D721Med (cell line): ENCODE measurements at places on chromosomes 2 and 18.

DNA sequence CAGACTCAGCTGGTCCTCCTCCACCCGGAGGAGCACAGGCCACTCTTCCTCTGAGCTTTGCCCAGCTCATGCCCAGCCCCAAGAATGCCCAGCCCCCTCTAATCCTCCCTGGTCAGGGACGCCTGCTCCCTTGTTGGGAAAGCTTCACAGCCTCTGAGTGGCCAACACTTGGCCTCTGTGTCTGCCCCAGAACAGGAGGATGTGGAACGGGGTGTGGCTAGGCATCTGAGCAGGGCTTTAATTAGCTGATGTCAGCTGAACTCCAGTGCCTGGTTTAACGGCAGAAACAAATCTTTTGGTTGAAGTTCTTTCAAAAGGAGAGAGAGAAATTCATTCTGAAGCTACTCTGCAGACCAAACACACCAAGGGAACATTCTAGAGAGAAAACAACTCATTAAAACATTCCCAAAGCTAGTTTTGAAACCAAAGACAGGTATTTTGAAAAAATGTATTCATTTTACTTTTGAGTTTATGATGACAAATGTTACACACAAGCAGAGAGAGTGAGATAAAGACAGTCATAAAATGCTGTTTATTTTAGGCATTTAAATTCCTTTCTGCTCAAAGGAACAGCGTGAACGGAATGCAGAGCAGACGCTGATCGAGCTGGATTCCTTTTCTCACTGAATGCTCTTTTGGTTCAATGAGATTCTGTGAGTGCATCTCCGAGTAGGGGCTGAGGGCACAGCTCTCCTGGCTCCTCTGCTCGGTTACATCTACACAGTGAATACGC lies 63.8 kb downstream of the RTP5 start:
- no peak for DNase-seq

DNA sequence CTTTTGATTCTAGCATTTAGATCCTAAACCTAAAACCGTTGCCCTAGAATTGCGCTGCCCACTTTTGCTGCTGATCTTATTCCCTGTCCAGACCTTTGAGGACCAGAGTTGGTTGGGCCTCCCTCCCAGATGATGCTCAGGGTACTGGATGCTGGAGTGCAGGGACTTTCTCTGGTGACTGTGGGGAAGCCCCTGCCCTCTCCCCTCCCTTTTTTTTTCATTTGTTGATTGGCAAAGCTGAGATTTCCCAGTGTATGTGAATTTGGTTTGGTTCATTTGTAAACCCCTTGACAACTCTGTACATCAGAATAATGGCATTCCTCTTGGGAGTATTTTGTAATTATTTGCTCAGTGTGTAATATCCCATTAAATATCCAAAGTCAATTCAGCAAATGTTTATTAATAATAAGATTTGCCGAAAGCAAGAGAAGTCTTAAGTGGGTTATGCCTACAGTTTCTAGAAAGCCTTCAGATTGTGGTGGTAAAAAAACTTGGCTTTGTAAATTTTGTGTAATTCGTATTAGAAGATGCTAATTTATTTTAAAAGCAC lies 28.3 kb downstream of the RAB31 start:
- DNase-seq: no peak

- DNase-seq: no peak
These were observed 77.1 kb upstream of the TNP1 start for GRCh38 chr2:216936954-216937357.

DNA sequence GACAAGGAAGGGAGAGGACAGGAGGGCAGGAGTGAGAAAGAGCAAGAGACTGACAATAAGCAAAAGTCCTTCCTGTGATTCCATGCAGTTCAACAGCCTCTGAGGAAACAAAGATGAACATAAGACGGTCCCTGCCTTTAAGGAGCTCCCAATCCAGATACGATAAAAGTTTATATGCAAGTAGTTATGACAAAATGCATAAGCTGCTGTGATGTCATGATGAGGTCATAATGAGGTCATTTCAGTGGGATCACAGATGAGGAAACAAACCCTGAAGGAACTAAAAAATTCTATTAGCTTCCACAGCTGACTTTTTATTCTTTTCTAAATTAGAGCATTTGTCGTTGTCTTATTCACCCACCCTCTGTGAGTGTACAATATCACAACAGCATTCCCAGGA lies 458.5 kb upstream of the ACVR2A start:
- DNase-seq: no peak

DNA sequence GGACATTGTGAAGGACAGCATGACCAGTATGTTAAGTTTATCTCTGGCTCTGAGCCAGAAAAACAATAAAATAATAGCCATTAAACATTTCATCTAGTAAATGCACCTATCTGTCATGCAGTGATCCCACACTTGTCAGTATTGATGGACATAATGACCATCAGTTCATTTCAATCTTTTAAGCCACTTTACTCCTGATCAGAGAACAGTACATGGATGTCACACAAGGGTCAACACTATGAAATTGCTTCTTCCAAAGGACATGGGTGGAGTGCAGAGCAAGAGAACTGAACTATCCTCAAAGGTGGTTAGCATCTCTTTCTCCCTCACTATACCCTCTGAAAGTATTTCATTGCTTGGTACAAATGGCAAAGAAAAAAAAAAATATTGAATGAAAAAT lies 816.0 kb upstream of the GYPC start:
- DNase-seq: no peak

DNA sequence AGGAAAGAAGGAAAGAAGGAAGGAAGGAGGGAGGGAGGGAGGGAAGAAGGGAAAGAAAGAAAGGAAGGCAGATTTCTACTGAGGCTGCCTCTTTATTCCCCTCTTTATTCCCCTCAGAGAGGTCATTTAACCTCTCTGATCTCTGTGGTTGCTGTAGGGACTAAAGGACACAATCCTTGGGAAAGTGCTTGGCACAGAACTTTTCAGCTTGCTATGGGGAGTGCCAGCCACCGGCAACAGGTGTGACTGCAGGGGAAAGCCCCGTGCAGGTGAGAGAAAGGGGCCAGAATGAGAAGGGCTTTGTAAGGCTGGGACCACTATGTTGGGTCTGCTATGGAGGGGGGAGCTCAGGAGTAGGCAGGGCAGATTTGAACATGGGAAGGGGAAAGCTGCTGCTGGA lies 27.7 kb upstream of the STEAP3 start:
- DNase-seq: no peak

GRCh38 chr18:47558110-47558750 lies 306.8 kb upstream of the SKOR2 start:
- DNase-seq: no peak

GRCh38 chr18:30094556-30094955 lies 948.0 kb downstream of the DSC3 start:
- DNase-seq: no peak

- DNase-seq: no peak
These were observed 21.7 kb downstream of the TNP1 start for GRCh38 chr2:216838151-216838550.

DNA sequence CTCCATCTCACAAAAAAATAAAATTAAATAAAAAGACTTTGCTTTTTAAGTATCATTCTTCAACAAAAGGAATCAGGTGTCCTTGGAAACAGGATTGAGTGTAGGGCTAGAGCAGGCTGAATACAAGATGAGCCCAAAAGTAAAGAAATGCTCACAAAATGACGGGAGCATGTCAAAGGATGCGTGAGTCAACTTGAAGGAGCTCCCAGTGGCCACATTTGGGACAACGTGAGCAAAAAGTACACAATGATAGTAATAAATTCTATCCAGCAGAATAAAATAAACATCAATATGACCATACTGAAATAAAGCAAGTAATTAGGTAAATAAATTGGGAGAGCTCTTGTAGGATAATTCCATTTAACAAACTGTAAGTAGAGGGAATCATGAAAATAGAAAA lies 220.7 kb downstream of the PHLPP1 start:
- DNase-seq: no peak

DNA sequence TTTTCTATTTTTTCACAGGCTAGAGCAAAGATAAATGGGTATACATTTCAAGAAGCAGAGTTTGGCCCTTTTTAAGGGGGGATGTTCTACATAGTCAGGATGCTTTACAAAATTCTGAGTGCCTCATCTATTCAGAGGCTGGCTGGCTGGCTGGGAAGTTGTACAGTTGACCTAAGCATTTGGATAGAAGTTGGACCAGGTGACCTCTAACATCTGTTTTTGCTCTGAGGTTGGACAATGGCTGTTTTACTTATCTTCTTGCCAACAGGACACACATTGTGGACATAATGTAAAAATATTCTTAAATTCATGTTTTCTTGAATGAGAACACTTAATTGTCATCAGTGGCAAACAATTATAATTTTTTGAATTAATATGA lies 205.4 kb downstream of the PTPRM start:
- DNase-seq: no peak

DNA sequence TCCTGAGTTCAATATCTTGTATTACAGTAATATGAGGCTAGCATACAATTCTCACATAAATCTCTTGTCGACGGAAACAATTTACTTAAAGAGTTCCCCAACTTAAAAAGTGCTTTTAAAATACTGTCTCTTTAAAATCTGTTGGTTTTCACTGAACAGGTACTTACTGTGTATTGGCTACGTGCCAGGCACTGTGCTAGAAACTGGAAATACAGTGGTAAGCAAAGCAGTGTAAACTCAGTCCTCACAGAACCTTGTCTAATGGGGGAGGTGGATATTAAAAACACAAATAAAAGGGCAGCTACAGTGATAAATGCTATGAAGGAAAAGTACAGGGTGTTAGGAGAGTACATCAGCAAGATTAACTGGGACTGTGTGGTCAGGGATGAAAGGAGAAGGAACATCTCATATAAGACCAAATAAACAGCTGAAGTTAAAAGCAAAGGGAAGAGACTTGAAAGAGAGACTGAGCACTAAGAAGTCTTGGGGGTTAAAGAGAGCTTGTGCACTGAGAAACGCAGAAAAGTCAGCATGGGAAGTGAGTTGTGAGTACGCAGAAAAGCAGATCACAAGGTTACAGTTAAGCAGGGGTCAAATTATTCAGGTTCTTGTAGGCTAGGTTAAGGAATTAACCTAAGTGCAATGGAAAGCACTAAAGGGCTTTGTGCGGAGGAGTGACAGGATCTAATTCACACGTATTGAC lies 52.5 kb downstream of the USP40 start:
- no peak for DNase-seq

DNA sequence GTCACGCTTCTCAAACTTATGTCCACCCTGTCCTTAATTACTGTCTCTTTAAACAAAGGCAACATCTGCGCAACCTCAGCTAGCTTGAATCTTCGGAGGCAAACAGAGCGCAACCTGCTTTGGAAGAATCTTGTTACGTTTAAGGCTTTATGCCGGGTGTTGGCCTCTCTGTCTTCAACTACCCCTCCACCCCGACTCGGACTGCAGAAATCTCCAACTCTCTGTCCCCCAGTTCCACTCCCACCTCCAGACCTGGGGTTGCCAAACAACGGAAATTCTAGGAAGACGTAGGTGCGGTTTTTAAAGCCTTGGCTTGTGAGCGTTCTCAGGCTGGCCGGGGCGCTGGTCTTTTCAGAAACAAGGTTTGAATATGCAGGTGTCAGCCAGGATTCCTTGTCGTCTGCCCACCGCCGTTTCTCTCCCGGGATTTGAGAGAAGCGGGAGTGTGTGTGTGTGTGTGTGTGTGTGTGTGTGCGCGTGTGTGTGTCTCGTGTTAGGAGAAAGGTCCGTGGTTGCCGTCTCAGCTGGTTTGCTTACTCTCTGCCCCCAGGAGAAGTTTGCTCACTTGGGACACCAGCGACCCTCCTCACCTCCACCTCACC lies 1.1 kb upstream of the ONECUT2 start:
- DNase-seq: no peak

DNA sequence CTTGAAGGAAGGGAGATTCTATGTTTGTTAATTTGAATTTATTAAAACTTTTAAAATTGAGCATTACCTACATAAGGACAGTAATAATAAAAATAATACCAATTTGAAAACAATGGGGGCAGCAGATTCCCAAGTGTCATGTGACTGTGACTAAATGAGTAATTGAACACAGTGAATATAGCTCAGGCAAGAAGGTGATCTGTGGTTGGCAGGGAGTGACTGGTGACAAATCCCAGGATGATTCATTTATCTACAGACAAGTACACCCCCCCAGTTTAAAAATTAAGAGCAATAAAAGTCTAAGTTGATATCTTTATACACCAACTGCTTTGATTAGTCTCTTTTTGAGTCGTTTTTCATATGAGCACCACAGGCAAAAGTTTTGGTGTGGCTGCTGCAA lies 299.5 kb downstream of the ARHGAP15 start:
- DNase-seq: no peak

- DNase-seq: no peak
These were observed 266.8 kb upstream of the SIX3 start for GRCh38 chr2:44674473-44675284.

DNA sequence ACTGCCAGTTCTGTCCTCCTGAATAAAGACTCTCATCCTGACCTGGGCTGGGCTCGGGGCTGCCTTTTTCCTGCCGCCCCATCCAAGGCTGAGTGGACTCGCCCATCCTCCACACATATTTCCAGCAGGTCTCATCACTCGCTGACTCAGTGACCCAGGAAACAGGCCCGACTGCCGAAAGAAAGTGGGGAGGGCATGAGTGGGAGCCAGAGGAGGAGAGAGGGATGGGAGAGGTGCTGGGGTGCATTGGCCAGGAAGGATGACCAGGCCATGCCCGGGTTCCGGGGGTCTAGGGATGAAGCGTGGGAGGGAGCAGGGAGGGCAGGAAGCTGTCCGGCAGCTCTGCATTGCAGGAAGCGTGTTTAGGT lies 66.7 kb downstream of the TWIST2 start:
- DNase-seq: no peak

GRCh38 chr2:119853777-119854399 lies 94.2 kb downstream of the PTPN4 start:
- no peak for DNase-seq

GRCh38 chr18:10329101-10329500 lies 125.3 kb upstream of the APCDD1 start:
- DNase-seq: peak; percentile 45
